HL-60 (cell line): ENCODE measurements at places on chromosomes 13 and 19.
A peak's percentile ranks its signal among the peaks of the same experiment; 100 is the strongest.

- DNase-seq: peak; percentile 87
These were observed 967 bp upstream of the TPT1 start for GRCh38 chr13:45341799-45342500.

DNA sequence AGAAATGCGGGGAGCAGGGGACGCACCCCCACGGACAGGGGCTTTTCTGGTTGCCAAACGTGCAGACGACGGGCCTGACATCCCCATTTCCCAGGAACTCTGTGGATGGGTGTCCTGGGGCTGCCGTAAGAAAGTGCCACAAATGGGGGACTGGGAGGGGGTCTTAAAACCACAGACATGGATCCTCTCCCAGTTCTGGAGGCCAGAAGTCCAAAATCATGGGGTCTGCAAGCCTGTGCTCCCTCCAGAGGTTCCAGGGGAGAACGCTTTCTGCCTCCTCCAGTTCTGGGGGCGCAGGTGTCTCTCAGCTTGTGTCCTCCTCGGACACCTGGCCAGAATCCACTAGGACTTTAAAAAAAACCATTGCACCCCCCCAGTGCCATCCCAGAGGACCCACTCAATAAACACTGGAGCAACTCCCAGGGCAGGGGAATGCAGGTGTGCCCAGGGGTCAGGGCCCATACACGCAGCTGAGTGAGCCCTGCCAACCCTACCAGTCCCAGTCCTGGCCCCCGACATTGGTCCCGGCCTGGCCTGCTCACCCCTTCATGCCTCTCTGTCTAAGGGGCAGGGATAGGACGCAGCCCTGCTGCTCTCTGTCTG, 103.9 kb downstream of the GADD45B start:
- DNase-seq: no peak

- DNase-seq: no peak
These were observed 4.2 kb downstream of the PTGIR start for GRCh38 chr19:46620716-46621115.

DNA sequence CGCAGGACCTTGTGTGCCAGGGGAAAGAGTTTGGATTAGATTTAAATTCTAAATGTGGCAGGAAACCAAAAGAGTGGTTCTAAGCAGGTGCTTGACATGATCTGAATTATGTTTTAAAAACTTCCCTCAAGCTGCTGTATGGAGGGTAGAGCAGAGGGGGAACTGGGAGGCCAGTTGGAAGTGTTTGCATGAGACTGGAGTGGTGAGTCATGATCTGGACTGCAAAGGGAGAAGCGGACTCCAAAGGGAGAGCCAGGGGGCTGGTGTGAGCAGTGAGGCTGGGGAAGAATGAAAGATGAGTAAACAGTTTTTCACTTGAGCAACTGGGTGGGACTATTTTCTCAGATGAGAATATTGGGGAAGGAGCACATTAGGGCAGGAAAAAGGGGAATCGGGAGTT, 206.1 kb downstream of the DNAJC15 start:
- no peak for DNase-seq

DNA sequence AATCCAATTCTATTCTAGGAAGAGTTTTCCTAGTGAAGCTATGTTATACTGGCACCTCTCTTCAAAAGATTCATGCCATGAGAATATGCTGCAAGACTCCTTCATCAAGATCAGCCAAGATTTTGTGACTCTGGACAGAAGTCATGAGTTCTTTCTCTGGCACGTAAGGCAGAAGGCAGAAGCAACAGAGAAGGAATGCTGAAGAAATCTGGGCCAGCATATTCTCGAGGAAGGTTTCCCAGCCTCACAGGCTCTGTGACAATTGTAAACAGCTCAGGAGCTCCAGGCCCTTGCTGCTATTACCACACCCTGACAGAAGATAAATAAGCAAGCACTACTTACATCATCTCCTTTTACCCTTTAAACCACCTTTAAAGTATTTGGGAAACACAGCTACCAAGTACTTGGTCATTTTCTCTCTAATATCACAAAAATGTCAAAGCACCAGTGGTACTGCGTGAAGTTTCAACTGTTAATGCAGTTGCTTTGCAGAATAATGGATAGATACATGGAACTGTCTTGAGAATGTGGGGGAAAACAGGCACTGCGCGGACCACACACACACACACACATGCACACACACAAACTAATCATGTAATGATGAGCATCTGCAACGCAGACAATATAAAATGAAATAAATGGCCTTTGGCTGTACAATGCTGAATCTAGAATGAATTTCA, 55.4 kb downstream of the INTS6 start:
- DNase-seq: no peak

DNA sequence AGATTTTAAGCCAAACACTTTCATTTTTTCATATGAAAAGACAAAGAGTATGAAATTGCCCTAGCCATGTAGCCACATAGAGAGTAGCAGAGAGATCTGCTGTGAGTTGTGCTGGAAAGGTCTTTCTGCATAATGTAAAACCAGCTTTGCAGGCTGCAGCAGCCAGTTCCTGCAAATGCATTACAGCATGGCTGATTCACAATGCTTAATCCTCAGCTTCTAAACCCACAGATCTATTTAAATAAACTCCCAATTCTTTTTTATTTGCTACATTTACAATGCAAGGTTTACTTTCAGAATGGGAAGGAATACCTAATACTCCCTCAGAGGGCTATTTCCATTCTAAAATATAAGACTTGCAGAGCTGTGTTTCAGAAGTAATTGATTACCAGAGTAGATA, 185.6 kb upstream of the STARD13 start:
- no peak for DNase-seq

DNA sequence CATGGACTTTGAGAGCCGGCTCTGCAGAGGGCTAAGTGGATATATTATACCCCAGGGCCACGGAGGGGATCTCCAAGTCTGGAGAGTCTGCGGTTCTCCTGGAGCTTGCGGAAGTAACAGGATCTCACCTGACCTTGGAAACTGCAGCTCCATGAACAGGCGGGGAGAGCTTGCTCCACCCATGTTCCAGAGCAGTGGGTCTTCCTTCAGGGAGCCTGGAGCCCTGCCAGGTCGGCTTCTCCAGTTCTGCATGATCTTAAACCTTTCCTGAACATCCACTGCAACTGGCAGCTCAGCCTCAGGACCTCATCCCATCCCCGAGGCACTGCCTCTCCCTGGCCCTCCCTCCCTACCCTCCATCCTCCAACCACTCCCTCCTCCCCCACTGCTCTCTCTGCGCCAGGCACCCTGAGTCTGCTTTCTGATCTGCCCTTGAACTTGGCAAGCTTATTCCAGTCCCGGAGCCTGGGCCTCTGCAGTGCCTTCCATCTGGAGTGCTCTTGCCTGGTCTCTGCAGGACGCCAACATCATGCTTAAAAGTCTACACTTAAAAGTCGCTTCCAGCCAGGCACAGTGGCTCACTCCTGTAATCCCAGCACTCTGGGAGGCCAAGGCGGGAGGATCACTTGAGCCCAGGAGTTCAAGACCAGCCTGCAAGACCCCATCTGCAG, 13.2 kb downstream of the ATCAY start:
- no peak for DNase-seq

DNA sequence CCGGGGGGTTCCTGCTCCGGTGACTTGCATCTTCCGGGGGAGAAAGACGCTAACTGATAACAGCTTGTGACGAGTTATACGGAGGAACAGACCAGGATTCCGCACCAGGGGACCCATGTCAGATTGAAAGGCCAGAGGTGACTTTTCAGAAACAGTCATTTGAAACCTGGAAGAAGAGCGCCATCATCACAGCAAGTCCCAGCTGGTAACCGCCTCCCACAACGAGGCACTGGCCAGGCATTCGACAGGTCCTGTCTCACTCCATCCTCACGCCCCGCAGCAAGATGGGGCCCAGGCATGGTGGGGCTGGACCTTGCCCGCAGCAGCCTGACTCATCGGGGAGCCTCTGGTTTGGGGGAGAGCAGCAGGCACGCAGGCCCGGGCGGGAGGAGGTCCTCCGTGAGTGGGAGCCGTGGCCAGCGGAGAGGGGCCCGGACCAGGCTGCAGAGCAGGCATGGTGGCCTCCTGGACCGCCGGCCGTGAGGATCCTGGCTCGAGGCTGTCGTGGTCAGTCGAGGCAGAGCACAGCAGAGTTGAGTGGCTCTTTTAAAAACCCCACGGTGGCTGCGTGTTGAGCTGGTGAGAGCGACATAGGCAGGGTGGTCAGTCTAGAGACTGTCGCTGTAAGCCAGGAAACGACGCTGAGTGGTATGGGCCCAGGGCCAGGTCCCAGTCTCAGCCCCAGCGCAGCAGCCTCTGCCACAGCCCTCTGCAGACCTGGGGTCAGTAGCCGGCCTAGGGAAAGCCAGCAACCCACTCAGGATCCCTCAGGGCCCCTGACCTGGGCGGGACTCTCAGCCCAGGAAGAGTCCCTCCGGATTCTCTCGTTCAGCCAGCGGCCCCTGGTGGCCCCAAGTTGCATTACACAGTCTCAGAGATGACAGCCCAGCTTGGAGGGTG, 94.9 kb upstream of the MCF2L start:
- peak; percentile 79 for DNase-seq

- DNase-seq: no peak
These were observed 867.7 kb downstream of the PCDH9 start for GRCh38 chr13:66362485-66362884.

GRCh38 chr19:14406645-14407401, 12.3 kb downstream of the DDX39A start:
- DNase-seq: no peak

GRCh38 chr19:7230826-7231225, 63.4 kb downstream of the INSR start:
- no peak for DNase-seq

GRCh38 chr13:22128441-22129408, 457.9 kb downstream of the FGF9 start:
- DNase-seq: no peak

GRCh38 chr19:58406818-58407657, 1.4 kb upstream of the ZNF584 start:
- no peak for DNase-seq

DNA sequence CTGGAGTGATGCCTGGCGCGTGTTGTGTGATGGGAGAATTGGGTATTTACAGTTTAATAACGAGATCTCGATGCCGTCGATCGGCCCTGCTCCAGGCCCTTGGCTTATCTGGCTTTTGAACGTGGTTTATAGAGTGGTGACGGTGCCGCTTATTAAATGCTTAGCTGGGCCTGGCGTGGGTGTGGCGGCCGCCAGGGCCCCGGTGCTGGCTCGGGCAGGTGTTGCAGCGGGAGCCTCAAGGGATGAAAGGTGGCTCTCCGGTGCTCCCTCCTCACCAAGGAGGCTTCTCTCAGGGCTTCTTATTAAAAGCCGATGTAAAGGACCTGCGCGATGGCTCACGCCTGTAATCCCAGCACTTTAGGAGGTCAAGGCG, 173.8 kb downstream of the KDM4B start:
- DNase-seq: no peak

GRCh38 chr13:22662771-22663170, 518.0 kb upstream of the SGCG start:
- DNase-seq: no peak

DNA sequence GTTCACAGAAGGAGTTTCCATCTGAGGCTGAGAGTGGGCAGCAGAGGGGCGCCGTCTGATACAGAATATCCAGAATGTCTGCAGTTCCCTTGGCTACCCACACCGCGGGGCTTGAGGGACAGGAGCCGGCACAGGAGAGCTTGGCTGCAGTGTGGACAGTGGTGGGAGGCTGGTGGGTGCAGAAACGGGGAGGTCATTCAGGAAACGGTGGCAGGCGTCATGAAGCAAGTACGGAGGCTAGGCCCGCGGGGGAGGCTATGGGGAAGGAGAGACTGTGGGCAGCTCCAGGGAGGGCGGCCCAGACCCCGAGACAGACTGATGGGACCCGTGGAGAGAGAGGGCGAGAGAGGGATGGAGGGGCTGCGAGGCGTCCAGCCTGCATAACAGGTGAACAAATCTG, 55.2 kb upstream of the UQCRFS1 start:
- DNase-seq: no peak

DNA sequence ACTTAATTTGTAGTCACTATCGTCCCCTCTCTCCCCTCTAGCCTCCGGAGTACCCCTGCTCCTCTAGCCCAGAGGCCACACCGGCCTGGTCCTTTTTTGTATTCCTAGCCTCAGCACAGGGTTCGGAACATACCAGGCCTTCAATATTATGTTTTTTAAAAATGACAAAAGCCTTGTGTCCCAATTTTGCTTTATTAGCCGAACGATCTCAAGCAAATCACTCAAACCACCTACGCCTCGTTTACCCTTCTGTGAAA, 463 bp upstream of the POMP start:
- no peak for DNase-seq

GRCh38 chr13:22960827-22961226, 220.0 kb upstream of the SGCG start:
- DNase-seq: no peak
